ENCODE measurements at places on chromosomes 2 and 18.
A peak's percentile ranks its signal among the peaks of the same experiment; 100 is the strongest.

DNA sequence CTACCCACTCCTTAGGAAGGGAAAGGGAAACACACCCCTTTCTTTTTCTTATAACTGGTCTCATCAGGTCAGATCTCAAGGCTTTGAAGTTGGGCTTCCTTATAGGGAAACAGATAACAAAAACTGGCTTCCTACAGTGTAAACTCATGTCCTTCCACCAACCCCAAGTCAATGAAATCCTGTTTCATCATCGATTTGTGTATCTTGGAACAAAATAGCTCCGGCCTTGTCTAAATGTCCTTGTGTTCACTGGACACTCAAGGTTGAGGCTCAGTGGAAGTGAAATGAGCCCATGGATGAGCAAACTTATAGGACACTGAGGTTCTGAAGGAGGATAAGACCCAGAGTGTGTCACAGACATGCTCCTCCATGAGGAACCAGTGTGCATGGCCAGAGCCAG is 156.1 kb upstream of the REV1 start:
- DNase-seq = no peak

- DNase-seq = no peak
Observed at GRCh38 chr2:96501471-96501874, 3.7 kb downstream of the NEURL3 start.

- peak; percentile 51 for DNase-seq
Observed at GRCh38 chr18:61893971-61894750, 1.4 kb upstream of the RNF152 start.

GRCh38 chr18:62239475-62239874 is 52.4 kb downstream of the RELCH start:
- no peak for DNase-seq

GRCh38 chr2:106789185-106789584 is 96.8 kb downstream of the ST6GAL2 start:
- no peak for DNase-seq

DNA sequence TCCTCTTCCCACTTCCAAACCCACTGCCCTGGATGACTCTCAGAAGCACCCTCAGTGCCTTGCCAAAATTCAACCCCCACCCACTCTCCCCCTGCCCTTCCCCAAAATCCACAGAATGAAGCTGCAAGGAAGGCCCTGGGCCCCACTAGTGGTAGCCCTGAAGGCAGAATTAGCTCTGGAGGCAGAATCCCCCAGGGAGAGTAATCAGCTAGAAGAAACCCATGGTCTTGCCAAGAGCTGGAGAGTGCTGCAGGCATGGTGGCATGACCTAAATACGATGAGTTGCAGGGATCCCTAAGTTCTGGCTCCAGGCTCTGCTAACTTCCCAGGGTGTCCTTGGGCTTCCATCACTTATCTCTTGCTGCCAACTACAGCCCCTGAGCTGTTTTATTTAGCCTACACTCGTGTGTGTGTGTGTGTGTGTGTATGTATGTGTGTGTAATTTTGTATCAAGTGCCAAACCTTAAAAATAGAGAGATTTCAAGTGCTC is 7.9 kb downstream of the GAD1 start:
- no peak for DNase-seq

GRCh38 chr2:43179942-43180341 is 46.5 kb downstream of the ZFP36L2 start:
- no peak for DNase-seq

DNA sequence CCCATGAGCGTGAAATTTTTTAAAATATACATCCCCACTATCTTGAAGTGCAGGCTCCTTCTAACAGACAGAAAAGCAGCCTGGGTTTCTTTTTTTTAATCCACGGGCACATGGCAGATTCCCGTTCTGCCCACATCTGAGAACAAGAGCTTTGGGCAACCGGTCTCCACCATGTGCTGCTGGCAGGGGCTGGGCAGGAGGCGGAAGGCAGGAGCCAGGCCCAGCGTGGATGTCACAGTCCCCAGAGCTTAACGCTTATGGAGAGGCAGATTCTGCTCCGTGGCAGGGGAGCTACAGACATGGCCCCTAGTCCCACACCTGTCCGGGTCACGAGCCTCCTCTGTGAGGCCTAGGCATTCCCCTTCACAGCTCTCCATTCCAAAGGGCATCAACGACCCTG is 503.0 kb upstream of the MYT1L start:
- DNase-seq = no peak

- DNase-seq = no peak
Observed at GRCh38 chr2:98698896-98699295, 32.0 kb downstream of the MGAT4A start.
